Naive thymus-derived CD4-positive, alpha-beta T cell (primary cell): ENCODE measurements at places on chromosomes 13 and 19.

DNA sequence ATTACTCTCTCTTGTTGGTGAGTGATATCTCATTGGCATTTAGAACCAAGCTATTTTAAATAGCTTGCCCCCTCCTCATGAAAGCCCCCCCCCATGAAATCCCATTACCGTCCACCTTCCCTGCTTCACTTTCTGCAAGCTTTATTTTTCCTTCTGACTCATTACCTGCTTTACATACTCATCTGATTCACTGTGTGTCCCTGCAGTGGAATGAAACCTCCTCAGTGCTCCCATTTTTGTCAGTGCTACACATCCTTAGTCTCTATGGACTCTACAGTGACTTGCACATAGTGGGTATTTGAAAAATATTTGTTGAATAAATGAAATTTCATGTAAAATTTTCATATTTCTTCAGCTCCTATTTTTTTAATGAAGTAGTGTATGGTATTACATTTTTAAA lies 62.3 kb downstream of the DOCK9 start:
- DNase-seq: no peak

GRCh38 chr19:11364935-11365334 lies 9.5 kb upstream of the SWSAP1 start:
- DNase-seq: no peak

DNA sequence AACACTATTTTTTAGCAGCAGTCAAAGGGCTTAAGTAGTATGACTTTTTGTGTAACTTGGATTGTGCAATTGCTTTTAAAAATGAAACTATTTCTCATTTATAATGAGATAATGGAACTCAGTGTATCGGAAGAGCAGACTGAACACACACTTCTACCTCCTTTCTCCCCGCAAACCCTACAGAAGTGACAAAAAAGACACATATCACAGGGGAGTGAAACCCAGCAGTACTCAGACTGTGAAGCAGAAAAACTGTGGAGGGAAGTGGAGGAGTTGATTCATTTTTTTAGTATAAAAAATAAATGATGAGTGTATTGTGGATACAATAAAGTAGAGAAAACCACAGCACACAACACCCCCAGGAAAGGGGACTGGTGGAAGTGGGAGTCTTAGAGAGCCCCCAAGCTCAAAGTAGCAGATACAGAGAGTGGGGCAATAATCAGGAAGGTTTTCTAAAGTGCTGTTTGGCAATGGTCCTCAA lies 9.7 kb downstream of the LPAR6 start:
- peak; percentile 43 for DNase-seq

GRCh38 chr13:103640606-103641005 lies 574.4 kb upstream of the SLC10A2 start:
- DNase-seq: no peak

DNA sequence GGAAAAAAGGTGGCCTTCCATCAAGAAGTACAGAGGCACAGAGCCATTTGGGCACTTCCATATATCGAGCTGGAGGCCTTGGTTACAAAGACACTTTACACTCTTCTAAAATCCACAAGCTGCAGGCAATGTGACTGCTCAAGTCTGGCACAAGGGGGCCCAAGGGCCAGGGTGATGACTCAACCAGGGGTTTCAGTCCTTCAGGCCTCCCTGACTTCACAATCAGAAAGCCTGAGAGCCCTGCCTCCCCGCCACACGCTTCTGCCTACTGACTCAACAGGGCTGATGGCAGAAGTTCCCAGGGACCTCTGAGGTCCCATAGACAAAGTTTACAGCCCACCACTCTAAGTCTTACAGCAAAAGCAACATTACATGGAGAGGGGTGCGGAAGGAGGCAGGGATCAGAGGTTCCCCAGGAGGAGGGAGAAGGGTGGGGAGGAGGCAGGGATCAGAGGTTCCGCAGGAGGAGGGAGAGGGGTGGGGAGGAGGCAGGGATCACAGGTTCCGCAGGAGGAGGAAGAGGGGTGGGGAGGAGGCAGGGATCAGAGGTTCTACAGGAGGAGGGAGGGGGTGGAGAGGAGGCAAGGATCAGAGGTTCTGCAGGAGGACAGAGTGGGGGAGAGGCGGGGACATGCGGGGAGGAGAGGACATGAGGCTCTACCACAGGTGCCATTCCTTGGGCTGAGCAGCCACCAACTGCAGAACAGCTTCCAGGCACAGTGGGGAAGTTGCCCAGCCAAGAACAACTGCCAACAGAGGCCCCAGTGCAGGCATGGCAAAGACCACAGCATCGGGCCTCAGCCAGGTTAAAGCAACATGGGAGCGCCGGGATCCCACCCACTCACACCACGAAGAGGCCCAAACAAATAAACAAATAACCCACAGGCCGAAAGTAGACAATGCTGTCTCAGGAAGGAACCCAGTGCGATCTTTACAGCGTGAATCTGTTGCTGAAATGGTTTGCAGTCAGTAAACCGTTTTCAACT lies 52.0 kb downstream of the SLC7A1 start:
- no peak for DNase-seq

DNA sequence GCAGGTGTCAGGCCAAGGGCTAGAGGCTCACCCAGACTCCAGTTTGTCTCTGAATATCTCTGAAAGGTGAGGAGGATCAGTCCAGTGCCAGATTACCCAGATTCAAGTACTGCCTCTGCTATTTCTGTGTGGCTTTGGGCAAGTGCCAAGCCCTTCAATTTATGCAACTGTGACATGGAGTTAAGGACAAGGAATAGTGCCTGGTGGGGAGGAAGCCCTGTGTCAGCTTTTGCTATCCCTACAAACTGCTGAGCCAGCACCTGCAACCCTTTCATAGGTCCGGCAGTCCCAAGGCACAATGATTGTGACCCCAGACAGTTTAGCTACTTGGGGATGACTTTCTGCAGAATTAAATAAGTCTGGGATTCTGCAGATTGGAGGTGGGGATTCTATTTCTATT lies 123.0 kb downstream of the KL start:
- no peak for DNase-seq

- DNase-seq: peak; percentile 49
Observed at GRCh38 chr19:11881151-11881800, 6.3 kb upstream of the ZNF69 start.

DNA sequence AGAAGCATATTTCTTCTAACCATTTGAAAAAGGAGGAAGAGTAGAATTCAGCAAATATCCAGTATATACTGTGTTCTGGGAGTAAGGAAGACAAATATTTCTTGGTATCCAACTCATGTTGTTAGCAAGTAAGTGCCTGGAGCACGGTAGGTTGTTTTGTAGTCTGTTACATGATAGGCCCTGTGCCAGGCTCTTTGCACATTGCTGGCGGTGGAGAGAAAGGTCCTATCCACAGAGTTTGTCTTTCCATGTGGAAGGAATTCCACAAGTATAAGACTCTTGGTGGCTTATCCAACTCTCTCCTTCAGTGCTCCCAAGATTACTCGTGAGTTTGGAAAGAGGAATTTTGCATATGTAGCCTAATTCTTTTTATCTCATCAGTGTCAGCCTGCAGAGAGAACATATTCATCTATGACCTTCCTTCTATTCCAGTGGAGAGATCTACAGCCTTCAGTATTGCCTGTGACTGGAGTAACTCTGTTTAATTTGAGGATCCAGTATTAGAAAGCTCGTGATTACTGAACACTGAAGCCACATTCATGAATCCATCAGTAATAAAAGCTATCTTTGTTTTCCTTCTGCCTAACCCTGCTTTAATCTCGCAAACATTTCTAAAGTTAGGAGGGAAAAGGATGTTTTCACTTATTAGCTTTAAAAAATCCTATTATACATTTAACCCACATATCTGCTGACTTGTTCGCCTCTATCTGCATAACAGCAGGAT lies 183.9 kb upstream of the CSNK1A1L start:
- DNase-seq: no peak

DNA sequence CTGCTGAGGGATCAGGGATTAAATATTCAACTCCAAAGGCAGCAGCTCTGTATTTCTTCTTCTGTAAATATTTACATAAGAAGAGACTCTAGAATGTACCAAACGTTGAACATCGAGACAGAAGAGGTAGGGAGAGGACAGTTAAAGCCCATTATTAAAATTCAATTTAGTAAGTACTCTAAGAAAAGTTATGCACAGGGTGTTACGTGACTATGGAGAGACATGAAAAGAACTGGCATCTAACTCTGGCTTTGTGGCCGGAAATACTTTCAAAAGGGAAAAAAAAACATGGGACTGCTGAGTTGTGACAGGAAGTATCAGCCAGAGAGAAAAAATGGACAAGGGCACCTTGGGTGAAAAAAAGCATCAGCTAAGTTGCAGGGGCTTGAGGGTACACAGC lies 36.7 kb downstream of the LNX2 start:
- peak; percentile 32 for DNase-seq

GRCh38 chr13:33649212-33649878 lies 168.6 kb upstream of the RFC3 start:
- DNase-seq: no peak

- no peak for DNase-seq
Observed at GRCh38 chr19:7895565-7895964, 7.3 kb downstream of the LRRC8E start.

- DNase-seq: peak; percentile 53
Observed at GRCh38 chr19:6768236-6768785, 1.1 kb upstream of the SH2D3A start.

DNA sequence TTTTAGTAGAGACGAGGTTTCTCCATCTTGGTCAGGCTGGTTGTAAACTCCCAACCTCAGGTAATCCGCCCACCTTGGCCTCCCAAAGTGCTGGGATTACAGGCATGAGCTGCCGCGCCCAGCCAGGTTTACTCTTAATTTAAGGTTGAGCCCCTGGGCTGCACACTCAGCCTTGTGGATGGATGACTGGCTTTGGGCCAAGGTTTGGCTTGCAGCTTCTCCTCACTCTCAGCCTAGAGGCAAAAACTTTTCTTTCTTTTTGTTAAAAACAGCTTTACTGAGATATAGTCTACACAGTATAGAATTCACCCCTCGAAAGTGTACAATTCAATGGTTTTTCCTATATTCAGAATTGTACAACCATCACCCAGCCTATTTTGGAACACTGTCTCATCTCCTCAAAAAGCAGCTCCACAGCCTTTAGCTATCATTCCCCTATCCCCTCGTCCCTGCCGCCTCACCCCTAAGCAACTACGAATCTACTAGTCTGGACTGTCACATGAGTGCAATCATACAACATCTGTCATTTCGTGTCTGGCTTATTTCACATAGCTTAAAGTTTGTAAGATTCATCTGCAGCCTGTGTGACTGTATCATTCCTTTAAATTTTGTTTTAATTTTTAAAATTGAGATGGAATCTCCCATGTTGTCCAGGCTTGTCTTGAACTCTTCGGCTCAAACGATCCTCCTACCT lies 14.5 kb upstream of the TSPAN16 start:
- no peak for DNase-seq

DNA sequence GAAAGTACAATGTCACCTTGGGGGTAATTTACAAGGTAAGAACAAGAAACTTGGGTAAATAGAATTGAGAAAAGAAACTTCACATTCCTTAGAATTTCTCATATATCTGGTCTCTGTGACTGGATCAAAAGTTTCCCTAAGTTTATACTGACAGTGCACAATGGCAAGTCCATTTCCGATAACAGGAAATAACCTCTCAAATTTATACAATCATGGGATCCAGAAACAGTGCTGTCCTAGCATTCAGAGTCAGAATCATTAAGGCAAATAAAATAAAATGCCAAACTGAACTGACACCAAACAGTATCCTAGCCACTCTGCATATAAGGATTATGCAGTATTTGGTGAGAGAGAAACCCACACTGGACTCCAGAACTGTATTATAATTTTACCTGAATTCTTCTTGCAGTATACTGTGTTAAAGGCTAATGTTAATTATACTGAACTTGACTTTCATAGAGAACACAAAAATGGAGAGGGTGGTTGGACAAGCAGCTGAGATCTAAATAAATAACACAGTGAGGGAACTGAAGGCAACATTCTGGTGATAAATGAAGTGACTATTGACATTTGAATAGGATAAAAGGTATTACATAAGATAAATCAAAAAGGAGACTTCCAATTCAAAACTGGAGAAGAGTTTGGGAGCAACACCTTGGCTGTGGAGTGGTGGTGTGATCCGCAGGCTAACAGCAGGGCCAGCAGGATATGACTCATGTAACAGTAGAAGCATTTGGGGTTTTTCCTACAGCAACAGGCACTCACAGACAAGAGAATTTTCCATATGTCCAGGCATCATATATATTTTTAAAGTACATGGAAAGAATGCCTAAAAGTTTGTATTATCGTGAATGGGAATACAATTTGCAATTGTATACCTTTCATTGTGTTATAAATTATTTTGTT lies 932.5 kb upstream of the MIR17HG start:
- no peak for DNase-seq

- no peak for DNase-seq
Observed at GRCh38 chr19:6725513-6726231, 5.2 kb upstream of the C3 start.

DNA sequence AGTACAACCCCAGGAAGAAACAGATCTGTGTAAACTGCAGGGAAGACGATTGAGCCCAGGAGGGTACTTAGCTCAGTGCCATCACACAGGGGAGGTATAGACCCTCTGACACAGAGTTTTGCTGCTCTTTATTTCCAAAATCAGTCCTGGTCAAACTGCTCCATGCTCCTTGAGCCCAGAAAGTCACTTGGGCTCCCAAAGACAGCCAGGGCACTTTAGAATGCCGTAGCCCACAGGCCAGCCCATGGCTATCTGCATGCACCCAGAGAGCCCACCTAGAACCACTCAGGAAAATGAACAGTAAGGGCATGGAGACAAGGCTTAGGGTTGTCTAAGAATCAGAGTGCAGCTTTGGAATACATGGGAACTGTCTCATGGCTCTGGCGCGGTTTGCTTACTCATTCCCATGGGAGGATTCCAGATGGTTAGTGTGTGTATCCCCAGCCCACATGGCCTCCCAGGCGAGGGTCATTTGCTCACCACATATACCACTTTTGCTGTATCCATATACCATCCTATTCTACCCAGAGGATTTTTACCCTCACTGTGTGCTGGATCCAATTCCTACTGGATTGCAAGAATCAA lies 14.7 kb upstream of the PDCD5 start:
- no peak for DNase-seq

GRCh38 chr13:51637852-51638215 lies 53.6 kb downstream of the WDFY2 start:
- DNase-seq: no peak

DNA sequence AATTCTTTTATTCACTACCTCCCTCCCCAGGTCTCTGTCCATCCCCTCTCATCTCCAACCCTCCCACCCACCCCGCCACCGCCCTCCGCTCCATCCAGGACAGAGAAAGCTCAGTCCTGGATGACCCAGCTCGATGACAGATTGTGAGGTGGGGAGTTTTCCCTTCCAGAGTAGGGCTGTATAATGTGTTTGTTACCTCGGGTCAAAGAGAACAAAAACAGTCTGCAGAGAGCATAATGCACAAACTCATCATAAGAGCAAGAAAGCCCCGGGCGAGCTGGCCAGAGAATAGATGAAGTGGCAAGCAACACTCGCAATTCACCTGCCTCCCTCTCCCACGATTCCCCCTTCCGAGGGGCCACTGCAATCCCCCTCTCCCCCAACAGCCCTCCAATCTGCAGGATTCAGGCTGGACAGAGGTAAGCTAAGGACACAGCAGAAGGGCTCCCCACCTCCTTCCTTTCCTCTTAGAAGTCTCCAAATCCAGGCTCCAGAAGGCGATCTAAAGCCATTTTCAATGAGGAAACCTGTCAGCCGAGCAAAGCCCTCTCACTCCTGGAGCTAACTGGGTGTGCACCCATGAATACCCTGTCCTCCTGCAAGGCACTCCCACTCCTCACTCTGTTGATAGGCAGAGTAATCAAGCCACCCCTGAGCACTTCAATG lies 2.6 kb downstream of the CACNA1A start:
- DNase-seq: no peak

- DNase-seq: no peak
Observed at GRCh38 chr13:46320406-46320805, 66.6 kb downstream of the RUBCNL start.
